ENCODE measurements at places on chromosomes 5 and 9.

DNA sequence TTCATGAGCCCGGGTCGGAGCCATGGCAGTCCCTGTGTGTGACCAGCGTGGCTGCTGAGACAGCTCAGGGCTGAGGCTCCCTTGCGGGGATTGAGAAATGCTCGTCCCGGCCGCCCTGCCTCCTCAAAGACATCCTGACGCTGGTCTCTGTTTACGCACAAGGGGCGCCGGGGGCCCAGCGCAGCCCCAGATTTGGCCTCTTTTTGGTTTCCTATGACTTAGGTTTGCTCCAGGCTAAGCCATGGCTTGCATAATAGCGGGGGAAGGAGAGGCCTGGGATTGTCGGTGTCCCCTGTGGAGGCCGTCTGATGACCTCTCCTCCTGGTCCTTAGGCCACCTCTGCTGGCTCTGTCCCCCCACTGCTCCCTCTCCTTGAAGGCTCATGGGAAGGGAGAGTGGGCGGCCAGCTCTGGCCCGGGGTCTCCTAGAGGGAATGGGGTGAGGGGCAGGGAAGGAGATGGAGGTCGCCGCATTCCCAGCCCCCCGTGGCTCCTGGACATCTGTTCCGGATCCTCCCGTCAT, 3.5 kb downstream of the LAMC3 start:
- DNase-seq = no peak

DNA sequence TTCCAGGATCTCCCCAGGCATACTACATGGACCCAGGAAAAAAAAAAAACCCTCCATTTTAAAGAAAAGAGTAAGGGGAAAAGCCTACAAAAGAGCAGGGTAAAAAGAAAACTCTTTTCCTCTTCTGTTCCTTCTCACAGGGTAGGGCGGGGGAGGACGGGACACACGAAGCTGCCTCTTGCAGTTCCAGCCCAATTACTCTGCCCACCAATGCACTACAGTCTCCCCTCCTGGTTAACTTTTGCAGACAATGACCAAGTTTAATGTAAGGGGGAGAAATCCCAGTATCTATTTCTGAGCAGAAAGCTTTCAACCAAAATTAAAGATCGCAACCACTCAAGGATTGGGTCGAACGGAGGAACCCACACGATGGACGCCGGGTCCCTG, 1.3 kb downstream of the BRD3 start:
- no peak for DNase-seq

DNA sequence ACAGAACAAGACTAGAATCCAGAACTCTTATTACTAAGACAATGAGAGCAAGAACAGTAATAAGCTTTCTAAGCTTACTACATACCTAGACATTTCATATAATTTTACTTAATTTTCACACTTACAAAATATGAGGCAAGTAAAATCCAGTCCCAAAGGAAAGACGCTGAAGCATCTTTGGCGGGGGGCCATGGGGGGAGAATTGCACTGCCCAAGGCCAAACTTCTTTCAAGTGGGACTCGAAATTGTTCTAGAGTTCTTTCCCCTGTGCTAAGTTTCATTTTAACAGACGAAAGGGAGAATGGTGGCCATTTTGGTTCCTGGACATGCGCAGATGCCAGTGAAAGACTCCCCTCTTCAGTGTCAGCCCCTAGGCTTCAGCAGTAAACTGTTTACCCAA, 72.3 kb downstream of the PRRT1B start:
- no peak for DNase-seq

GRCh38 chr9:37035648-37036370, 1.7 kb upstream of the PAX5 start:
- DNase-seq = no peak

DNA sequence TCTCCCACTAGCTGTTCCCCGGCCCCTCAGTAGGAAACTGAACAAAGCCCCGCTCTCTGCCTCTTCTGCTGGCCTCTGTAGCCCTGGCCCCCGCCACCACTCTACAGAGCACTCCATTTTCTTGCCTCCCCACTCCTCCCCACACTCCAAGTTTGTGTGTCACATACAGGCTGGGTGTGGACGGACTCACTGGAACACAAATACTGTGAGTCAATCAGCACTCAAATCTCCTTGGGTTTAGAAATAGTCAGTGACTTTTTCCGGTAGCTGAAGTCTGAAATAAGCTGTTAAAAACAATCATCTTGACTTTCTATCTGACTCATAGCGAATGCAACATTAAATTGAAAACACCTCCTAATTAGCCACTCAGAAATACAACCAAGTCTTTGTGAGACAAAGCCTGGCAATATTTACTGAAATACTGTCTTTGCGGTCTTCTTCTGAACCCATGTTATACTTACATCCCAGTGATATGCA, 122.5 kb downstream of the LHFPL2 start:
- DNase-seq = no peak

GRCh38 chr9:19050637-19051591, 1.7 kb downstream of the RRAGA start:
- DNase-seq = no peak

DNA sequence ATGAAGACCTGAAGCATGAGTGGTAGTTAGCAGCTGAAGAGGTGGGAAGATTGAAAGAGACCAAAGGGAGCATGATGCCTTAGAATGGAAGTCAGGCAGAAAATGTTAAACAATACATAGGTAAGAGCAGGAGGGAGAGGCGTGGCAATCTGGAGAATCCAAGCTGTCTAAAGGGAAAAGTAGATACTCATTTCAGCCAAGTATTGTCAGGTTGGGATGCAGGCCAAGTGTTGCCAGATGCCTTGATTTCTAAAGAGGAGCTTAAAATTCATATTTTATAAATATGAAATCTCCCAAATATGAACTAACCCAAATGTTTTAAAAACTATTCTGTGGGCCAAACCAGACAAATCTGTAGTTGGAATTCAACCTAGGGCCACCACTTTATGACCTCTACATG, 4.2 kb downstream of the PAM start:
- no peak for DNase-seq

DNA sequence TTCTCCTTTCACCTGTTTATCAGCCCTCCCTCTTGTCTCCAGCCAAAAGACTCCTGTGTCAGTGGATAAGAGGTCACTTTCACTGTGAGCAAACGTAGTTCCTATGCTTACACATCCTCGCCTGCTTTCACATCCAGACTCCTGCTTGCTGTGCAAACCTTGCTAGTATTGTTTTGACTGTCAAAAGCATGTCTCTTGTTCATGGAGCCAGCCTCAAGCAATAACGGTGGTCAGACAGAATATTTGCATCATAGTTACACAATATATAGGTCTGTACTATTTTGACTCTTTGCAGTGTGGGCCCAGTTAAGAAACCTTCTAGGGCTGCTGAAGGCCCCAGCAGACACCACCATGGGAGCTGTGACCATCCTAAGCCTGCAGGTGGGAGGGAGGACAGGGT, 420.0 kb downstream of the SEMA5A start:
- DNase-seq = no peak

GRCh38 chr5:74196233-74196632, 444.3 kb downstream of the ENC1 start:
- no peak for DNase-seq

GRCh38 chr5:113771483-113771882, 258.0 kb downstream of the YTHDC2 start:
- no peak for DNase-seq

DNA sequence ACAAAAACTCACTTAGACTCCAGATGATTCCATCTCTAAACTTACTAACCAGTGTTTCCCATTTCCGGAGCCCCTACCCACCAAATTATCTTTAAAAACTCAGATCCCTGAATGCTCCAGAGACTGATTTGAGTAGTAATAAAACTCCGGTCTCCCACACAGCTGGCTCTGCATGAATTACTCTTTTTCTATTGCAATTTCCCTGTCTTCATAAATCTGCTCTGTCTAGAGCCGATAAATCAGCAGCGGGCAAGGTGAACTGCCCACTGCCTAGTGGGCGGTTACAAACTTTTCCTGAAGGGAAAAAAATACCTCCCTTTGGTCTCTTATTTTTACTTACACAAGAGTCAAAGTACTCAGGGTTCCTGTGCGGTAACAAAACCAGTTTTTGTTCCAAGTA, 624.4 kb upstream of the RORB start:
- DNase-seq = no peak

- no peak for DNase-seq
Observed at GRCh38 chr5:37807015-37807414, 32.8 kb downstream of the GDNF start.

DNA sequence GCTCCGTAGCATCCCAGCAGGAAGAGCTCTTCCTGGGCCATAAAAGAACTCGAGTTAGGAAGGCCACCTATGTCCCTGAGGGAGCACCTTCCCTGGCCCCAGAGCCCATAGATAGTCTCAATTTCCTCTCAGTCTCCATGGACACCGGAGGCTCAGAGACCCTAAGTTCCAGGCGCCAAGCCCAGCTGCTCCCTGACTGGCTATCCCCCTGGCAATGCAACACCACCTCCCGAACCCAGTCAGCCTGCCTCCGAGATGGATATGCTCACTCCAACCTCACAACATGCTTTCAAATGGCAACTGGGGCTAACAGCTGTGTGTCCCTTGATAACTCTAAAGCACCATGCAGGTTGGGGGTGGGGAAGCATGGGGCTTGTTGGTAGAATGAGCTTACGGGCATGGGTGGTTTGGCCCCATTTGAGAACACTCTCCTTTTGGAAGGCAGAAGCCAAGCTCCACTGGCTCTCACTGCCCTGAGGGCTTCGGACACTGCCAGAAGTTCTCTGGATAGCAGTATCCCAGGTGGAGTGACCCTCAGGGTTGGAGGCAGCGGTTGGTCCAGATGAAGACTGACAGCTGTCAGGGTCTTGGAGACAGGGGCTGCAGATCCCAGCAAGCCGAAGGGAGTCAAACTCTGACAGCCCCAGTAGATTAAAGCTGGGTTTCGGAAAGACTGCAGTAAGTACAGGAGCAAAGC, 165.3 kb downstream of the PAX5 start:
- no peak for DNase-seq

DNA sequence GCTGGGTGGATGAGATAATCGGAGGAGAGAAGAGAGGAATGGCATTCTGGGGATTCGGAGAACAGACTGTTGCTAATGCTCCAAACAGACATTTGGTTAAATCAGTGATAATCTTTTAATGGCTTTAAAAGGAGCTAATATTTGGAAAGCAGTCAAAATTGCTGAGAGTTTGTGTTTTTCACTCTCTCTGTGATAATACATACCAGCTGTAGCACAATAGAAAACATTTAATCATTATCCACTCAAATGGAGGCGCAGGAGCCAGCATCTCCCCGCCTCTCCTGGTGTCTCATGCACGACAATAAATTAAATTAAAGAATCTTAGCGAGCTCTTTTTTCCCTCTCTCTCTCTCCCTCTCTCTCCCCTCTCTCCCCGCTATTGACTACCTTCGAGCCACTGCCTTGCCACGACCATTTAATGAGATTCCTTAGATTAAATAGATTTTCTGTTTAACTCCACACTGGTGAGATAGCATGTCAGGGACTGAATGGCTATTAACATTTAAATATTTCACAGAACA, 268.6 kb upstream of the MVB12B start:
- no peak for DNase-seq

DNA sequence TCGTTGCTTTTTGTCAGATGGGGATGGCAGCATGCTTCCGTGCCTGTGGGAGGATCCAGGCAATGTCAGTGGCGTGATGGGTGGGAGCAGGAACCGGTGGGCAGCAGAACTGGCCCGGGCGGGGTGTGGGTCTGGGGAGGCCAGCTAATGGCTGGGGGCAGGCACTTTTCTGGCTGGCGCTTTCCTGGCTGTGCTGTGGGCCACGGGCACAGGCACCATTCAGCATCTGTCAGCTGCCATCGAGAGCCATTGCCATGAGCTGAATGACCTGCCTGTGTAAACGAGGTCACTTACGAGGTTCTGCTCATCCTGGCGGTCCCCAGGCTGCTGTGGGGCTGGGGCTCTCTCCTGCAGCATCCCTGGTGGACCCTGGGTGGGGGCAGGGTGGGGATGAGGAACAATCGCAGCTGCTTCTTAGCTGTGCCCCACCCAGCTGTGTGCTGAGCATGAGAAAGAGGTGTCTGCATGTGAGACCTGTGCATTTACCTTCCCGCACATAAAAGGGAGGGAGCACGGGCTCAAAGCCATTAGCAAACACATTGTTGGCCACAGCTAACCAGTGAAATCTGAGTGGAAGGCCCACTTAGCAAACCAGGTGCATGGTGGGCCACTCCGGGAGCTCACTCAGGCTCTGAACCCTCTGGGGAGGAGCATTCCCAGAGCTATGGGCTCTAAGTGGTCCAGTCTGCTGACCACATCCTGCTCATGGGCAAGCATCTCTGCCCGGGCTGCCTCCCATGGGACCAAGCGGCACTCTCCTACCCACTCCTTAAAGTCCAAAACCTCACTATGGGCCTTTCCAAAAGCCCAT, 41.3 kb upstream of the OLFM1 start:
- DNase-seq = no peak

- DNase-seq = no peak
Observed at GRCh38 chr5:141001446-141001843, 35.2 kb downstream of the PCDHAC2 start.

GRCh38 chr5:18961234-18961633, 1026.8 kb downstream of the CDH18 start:
- DNase-seq = no peak

DNA sequence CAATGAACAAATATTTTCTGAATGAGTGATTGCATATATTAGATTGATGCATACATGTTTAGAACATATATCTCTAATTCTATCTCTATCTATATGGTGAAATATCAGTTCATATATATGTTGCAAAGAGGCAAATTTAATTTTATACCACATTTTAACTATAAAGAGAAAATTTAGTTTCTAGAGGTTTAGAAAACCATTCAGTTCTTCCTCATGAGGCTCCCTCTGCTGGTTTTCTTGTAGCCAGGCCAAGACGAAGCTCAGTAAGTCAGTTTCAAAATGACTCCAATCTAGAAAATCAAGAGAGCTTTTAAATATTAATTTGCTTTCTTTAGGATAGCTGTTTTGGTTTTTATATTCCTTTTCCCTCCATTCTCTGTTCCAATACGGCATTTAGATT, 312.1 kb downstream of the TMEM232 start:
- DNase-seq = no peak

DNA sequence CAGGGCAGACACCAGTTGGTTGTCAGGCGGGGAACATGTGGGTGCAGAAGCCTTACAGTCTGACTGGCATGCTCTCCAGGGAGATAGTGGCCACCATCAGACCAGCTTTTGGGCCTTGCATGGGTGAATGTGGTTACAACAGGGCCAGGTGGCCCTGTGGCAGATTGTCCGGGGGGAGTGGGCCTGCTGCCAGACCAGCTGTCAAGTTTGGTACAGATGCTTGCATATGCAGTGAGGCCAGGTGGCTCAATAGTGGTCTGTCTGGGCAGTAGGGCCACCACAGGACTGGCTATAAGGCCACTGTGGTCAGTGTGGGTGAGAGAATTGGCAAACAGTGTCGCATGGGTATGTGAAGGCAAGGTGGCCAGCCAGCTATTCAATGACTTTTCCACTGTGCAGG, 148.7 kb downstream of the FAM174A start:
- DNase-seq = no peak

DNA sequence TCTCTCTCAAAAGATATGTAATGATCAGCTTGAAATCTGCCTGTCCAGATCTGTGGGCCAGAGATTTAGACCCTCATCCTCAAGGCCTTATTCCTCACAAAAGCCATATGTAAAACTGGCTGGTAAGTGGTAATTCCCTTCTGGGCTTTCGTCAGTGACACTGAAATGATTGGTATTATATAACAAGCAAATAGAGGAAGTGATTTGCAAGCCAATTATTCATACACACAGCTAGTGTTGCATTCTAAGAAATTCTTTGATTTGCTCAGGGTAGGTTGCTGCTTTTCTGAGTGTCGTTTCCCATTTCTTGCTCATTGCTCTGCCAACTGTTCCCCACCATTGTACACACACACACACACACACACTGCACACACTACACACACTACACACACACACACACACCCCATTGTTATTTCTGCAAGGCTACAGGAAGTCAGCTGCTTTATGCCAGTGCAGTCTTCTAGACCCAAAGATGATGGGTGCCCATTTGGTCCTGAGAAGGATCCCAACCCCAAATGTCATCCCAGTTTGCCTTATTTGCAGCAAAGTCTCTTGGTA, 76.8 kb downstream of the PRLR start:
- DNase-seq = no peak
